GM03348 (cell line): ENCODE measurements at places on chromosomes 12 and 14.

DNA sequence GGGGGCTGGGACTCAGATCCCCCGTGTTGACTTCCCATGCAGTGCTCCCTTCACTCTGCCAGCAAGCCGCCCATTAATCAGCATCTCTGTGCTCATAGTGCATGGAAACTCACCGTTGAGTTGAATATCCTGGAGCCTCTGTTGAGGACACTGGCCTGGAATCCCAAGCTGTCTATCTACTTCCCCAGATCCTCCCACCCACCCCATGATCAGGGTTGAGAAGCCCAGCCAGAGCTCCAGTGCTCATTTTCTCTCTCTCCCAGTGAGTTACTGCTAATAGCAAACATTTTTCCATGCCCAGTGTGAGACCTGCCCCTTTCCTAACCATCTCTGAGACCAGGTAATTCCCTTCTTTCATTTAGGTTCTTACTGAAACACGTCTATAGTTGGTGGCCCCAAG, 88.2 kb downstream of the SLC24A4 start:
- no peak for DNase-seq

- no peak for DNase-seq
Observed at GRCh38 chr14:79788346-79788745, 423.0 kb downstream of the DIO2 start.

DNA sequence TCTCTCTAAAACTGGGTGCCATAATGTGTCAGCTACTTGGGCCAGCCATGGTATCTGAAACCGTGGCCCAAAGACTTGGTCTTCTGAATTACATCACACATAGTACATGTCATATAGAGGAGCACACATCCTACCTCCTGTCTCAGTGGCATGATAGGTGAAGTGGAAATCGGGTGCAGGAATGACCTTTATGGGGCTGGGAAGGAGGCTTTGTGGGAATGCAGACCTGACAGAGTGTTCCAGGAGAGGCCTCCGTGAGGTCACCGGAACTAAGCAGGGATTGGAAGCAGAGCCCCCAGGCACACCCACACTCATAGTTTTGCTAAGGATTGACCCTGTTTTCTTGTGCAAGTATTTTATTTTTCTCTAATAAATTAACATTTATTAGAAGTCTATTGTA, 82.6 kb downstream of the NTF3 start:
- no peak for DNase-seq

GRCh38 chr14:95477411-95478269, 38.8 kb downstream of the SYNE3 start:
- DNase-seq = no peak

DNA sequence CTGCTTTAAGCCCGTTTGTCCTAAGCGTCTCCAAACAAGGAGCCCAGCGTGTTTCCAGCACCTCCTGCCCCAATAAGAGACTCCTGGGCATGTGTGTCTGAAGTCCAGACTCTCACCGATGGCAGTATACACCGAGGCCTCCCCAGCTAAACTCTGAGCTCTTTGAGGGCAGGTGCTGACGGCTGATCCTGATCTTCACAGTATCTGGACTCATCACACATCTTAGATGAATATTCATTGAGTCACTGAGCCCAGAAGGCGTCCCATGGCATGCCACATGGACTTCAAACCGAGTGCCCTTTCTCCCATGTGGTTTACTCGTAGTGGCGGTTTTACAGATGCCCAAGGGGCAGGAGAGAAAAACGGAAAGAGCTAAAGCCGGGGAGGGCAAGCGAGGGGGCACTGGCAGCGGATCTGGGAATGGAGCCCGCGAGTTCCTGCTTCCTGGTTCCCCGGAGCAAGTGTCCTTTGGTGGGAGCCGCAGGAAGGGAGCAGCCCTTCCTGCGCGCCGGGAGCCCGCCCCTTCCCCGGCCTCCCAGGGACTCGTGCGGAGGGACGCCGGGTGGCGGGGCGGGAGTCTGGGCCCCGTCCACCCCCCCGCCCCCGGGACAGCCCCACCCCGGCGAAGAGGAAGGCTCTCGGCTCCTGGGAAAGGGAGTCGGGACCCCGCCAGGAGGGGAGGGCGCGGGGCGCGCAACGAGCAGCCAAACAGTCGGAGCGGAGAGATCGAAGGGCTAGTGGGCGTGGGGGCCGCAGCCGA, 585 bp upstream of the TEAD4 start:
- DNase-seq = peak; percentile 97

DNA sequence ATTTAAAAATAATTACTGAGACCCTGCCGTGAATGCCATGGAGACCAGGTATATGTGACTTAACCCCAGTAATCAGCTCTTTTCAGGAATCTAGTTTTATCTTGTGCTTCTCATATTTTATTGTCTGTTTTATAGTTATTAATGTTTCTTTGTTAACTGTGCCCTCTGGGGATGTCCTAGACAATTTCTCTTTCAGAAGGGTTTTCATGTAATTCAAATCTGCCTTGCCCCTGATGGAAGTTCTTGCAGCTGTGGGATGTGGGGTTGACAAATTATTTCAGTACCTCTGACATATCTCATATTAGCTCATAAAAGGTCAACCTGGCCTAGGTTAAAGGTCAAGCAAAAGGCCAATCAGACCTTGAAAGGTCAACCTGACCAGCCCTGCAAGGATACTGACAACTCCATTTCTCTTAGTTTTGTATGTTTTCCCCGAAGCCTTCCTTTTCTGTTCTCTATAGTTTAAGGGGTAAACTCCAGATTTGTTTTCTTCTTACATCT, 182.3 kb downstream of the SLC41A2 start:
- no peak for DNase-seq

DNA sequence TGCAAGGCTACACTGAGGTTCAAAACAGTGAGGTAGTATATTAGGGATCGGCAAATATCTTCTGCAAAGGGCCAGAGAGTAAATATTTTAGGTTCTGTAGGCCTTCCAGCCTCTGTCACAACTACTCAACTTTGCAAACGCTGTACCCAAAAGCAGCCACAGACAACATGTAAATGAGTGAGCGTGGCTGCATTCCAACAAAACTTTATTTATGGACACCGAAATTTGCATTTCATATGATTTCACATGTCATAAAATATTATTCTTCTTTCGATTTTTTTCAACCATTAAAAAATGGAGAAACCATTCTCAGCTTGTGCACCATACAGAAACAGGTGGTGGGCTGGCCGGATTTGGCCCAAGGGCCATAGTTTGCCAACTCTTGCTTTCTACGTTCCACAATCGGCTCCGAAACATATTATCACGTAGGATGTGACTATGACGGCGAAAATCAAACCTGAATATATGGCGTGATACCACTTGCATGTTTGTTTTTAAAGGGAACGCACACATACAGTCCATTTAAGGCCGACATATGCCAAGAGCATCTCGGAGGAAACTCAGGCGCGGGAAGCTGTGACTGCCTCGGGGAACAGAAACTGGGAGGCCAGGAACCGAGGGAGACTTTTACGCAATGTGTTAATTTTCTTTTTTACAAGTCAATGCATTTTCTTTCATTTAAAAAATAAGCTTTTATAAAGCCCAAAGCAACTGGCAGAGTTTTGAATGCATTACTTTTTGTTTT, 7.1 kb downstream of the NCOR2 start:
- DNase-seq = no peak

DNA sequence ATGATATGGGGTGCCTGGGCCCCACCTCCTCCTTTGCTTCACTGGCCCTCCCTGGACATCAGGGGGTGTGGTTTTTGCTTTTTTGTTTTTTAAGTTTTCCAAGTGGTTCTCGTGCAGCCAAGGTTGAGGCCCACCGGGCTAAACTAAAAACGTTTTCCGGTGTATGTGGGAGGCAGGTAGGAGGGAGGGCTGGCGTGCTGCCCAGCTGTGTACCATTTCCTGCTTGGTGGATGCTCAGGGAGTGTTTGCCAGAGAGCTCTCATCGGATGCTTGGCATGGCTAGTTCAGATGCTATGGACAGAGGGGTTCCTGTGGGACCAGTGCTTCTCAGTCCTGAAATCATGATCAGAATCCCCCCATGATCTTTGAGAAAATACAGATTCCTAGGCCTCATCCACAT, 246.4 kb downstream of the CACNA1C start:
- DNase-seq = no peak

DNA sequence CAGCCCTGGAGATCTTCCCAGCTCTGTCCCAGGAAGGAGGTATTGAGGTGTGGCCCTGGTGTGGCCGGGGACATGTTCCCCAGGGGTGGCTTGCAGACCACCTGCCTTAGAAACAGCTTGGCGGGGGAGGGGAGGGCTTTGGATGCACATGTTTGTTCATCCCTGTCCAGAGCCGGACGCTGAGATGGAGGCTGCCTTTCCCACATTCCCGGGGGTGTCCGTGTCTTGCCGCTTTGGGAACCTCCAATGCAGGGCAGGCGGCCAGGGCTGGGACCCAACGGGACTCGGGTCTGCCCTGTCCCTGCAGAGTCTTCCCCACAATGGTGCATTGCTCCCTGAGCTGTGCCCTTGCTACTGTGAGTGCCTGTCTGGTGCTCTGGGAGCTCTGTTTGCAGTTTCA, 319.5 kb upstream of the SFSWAP start:
- DNase-seq = no peak

DNA sequence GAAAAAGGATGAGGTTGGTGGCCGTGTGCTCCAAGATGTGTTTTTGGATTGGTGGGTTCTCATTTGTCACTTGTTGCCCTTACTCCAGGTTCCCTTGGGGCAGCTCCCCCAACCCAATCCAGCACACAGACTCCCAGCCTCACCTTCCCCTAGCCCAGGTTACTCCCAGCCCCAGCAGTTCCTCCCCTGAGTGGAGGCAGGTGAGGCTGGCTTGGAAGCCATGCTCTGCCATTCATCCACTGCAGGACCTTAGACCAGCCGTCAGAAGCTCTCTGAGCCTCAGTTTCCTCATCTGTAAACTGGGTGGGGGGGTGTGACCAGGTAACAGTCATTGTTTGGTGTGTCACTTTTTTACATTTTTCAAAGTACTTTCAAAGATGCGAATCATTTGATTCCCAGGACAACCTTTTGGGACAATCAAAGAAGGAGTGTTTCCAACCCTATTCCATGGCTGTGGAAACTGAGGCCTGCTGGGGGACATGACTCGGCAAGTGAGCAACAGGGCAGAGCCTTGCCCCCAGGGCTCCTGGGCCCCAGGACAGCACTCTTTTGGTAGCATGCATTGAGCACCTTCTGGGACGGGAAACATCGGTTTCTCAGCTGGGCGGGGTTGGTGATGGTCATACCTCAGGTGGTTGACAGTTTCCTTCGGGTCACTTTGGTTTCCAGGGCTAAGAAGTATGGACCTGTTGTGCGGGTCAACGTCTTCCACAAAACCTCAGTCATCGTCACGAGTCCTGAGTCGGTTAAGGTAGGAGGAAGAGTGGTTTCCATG, 7.2 kb downstream of the CYP46A1 start:
- no peak for DNase-seq

GRCh38 chr14:33705490-33705889, 245.4 kb downstream of the EGLN3 start:
- no peak for DNase-seq

DNA sequence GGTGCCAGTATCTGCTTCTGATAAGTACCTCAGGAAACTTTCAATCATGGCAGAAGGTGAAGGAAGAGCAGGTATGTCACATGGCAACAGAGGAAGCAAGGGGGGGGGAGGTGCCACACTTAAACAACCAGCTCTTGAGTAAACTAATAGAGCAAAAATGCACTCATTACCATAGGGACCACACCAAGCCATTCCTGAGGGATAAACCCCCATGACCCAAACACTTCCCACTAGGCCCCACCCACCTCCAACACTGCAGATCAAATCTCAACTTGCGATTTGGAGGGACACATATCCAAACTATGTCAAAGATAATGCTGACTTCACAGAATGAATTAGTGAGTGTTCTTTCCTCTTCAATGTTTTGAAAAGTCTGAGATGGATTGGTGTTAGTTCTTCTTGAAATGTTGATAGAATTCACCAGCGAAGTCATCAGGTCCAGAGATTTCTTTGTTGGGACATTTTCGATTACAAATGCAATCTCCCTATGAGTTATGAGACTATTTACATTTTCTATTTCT, 16.6 kb downstream of the TFCP2 start:
- DNase-seq = no peak

DNA sequence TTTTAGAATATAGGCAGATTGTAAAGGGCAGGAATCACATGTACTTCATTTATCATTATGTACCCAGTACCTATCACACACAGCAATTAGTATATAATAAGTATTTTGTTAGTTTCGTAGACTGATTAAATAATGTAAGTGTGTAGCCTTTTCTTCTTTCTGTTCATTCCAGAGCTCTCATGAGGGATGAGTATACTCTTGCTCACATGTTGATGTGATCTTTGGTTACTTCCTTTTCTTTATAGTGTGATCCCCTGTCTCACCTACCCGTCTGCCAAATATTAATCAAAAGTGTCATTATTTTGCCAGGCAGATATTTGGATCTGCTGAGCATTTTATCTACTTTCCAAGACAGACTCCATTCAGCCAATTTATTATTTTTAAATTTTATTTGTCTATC, 156.1 kb downstream of the PCNX1 start:
- DNase-seq = no peak

- peak; percentile 27 for DNase-seq
Observed at GRCh38 chr12:11879306-11879705, 191.4 kb upstream of the BCL2L14 start.

DNA sequence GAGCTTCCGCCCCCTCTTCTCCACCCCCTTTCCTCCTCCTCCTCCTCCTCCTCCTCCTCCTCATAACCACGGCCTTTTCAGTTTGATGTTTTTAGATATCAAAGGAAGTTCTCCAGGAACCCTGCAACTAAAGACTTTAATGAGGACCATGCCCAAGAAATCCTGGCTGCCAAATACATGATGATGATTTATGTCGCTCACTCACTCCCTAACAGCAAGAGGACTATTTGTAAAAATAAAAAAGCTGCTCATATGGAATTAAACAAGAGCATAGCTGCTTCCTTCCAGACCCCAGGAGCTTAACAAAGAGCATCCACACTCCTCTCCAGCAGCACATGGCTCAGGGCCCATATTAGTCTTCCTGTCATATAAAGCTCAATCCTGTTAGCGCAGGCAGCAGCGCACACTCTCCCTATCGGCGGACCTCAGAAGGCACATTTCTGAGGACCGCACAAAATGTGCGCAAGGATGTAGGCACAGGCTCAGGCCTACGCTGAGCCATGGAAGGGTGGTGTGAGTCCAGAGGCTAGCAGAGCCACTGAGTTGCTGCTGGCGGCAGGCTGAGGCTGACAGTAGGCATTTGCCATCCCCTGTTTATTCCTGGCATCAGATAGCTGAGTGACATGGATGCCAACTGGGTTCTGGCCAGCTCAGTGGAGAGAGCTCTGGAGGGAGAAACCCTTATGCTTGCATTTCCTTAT, 232.8 kb downstream of the MSRB3 start:
- DNase-seq = no peak

DNA sequence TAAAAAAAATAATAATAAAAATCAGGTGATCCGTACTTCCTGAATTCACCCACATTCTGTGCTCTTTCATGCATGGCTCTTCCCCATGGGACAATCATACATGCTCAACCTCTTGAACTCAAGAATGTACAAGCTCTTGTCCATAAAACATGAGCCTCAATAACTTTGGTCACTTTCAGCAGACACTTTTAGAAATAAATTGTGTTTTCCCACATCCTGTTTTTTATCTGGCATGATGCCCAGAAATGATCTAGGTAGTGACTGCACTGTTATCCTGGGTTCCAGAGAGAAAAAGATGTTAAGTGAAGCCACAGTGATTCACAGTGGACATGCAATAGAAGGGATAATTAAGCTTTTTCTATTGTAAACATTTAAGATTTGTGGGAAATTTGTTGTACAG, 537.6 kb upstream of the TMEM132C start:
- no peak for DNase-seq

- DNase-seq = no peak
Observed at GRCh38 chr14:73684627-73685026, 29.6 kb downstream of the PNMA1 start.
